RWPE2 (cell line): ENCODE measurements at places on chromosomes 1 and 21.

DNA sequence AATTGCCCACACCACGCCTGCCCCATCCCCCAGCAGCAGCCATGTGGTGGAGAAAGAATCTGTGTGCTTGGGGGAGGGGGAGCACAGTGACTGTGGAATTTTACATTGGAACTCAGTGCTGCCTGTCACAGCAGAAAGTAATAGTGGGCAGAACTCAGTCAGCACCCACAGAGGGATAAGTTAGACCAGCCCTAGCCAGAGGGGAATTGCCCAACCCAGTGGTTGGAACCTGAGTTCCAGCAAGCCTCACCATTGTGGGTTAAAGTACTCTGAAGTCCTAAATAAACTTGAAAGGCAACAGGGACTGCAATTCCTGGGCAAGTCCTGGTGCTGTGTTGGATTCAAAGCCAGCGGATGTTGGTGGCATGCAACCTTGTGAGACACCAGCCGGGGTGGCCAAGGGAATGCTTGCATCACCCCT, 88.8 kb downstream of the MRPL39 start:
- DNase-seq: no peak

GRCh38 chr1:64875606-64876005, 90.7 kb downstream of the JAK1 start:
- DNase-seq: no peak

DNA sequence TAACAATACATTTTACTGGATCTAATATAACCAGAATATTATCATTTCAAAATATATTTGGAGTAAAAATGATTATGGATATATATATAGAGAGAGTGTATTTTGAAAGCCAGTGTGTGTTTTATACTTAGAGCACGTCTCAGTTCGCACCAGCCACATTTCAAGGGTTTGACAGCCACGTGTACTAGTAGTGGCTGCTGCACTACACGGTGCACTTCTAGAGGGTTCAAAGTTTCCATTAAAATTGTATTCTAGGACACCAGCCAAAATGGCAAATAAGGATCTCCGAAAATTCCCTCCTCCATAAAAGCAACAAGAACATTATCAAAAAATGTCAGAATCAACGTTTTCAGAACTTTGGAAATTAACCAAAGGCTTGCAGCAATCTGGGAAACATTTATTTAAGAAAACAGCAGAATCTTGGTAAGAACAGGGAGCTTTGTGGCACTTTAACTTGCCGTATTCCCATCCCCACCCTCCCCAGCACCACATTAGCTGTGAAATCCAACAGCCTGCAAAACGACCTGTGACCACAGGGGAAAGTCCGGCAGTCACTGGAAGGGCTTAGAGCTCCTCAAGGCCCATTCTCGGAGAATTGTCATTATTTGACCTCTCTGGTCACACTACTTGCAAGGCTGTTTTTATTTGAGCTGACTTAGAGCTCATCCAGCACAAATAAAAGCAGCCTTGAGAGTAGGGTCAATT, 33.5 kb upstream of the MRPS6 start:
- no peak for DNase-seq

DNA sequence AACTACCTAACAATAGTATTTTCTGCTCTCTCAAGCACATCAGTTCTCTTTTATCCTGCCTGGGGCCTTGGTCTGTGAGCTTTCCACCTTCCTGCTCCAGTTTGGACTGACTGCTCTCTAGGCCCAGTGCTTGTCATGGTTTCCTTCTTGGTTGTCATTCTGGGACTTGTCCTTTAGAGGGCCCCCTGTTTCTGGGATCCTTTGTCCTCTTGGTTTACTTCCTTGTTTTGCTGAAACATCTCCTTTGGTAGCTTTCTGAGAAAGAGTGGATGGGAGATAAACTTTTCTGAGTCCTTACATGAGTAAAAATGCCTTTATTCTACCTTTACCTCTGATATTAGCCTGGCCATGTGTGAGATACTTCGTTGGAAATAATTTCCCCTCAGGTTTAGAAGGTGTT, 4.7 kb downstream of the SLC1A7 start:
- DNase-seq: no peak

DNA sequence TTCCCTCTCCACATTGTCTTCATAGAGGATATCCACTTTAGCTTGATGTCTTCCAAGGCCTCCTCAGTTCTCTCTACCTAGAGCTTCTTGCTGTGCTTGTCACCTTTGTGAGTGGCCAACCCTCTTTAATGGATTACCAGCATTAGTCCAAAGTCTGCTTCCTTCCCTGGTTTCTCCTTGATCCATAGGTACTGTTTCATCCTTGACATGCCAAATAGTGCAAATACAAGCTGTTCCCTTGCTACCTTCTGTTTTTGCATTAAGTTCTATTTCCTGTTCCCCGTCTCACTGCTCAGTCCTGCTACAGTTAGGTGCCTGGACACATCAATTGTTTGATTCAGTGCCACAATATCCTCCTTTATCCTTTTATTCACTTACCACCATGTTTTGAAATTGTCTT, 19.2 kb downstream of the MAST2 start:
- no peak for DNase-seq

GRCh38 chr1:203311368-203312301, 6.3 kb downstream of the BTG2 start:
- DNase-seq: no peak

DNA sequence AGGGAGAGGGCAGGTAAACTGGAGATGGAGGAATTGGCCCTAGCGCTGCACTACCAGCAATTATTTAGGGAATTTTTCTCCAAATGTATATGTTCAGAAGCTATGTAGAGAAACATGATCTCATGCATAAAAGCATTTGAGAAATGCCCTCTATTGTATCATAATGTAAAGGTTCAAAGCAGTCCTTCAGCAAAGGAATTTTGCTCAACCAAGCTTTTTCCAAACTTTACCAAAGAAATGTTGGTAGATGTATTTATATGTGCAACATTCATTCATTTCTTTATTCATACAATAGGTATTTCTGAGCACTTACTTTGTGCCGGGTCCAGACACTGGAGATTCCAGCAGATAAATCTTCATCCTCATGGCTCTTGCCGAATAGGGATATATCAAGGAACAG, 64.4 kb downstream of the XCL1 start:
- DNase-seq: no peak

DNA sequence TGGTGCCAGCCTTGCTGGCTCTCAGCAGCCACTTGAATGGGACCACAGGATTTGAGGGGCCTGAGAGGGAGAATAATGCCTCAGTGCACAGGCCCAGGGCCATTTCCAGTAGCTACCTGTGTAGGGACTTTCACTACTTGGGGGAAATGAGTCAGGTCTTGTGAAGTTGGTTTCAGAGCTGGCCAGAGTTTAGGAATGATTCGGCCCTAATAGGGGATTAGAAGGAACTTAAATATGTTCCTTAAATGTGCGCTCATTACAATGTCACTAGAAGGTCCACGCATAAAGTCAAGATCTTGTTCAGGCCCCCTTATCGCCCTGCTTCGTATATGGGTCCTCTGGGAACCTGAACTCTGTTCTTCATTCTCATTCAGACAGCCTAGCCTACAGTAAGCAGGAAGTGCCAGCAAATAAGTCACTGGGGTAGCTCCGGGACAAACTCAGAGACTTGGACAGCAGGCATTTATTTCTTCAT, 5.6 kb upstream of the AKR1A1 start:
- DNase-seq: no peak
